ENCODE measurements at places on chromosomes 11 and 22. TPM values are rescaled to one million over a fixed set of nuclear protein-coding genes. Genes with fewer than 3 reads are reported as not detected.

The NAALAD2 gene
- 0.61 TPM for total RNA-seq

The CHST1 gene
- total RNA-seq, result 64.6 TPM

The PTGDR2 gene
- not detected for total RNA-seq

The DDI1 gene
- not detected for total RNA-seq

The FAM83F gene
- not detected for total RNA-seq

The OSBP2 gene
- total RNA-seq, result 12.8 TPM

The FEN1 gene
- 45.8 TPM for total RNA-seq

The GAS2L1 gene
- total RNA-seq, result 16.3 TPM

The OR52A1 gene
- not detected for total RNA-seq

The TRIM51 gene
- total RNA-seq, result not detected

The FLRT1 gene
- total RNA-seq, result not detected

The C1QTNF5 gene
- total RNA-seq, result 82.5 TPM

The RTN4R gene
- 0.65 TPM for total RNA-seq

The ENTHD1 gene
- not detected for total RNA-seq

The DMC1 gene
- 1.6 TPM for total RNA-seq

The HEPN1 gene
- not detected for total RNA-seq

All from epithelial cell of umbilical artery (primary cell).